WTC11 (cell line): ENCODE measurements at places on chromosomes 5 and 9. TPM values are rescaled to one million over a fixed set of nuclear protein-coding genes. Genes with fewer than 3 reads are reported as not detected.
A peak's percentile ranks its signal among the peaks of the same experiment; 100 is the strongest.

DNAJC18 gene
- total RNA-seq, result 23.7 to 29.1 TPM (median 28.9 TPM) in 3 replicates

DNA sequence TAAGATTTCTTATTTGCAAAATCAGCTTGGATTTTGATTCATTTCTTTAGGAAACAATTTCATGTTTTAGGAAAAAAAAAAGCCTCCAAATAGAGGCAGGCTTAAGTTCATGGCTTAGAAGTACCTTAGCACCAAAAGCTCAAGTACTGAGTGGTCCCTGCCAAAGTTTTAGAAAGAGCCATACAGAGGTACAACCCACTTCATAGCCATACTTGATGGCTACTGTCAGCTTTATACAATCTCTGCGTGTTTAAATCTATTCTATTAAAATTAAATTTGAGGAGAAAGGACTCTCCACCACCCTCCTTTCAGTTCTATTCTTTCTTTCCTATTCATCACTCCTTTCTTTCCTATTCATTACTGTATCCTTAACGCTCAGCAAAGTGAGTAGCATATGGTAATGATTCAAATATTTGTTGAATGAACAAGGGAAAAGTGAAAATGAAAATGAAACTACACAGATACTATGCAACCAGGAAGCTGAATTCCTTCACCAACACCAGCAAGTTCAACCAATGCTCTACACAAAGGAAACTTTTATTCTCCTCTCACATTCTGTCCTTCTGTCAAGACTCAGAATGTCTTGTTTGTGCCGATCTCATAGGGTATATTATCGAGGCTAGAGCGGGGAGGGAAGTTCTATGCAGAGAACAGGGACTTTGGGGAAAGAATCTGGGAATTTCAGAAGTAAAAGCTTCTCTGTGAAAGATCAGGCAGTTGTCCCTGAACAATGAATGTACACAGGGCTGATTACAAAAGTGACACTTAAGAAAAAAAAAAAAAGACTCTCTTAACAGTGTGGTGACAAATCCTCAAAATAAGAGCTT is 138.6 kb upstream of the SPEF2 start:
- no peak for DNase-seq

TMEM174 gene
- not detected in 3 replicates for total RNA-seq

DIPK1B gene
- total RNA-seq, result 45.4 to 49.8 TPM (median 48.9 TPM) in 3 replicates

DNA sequence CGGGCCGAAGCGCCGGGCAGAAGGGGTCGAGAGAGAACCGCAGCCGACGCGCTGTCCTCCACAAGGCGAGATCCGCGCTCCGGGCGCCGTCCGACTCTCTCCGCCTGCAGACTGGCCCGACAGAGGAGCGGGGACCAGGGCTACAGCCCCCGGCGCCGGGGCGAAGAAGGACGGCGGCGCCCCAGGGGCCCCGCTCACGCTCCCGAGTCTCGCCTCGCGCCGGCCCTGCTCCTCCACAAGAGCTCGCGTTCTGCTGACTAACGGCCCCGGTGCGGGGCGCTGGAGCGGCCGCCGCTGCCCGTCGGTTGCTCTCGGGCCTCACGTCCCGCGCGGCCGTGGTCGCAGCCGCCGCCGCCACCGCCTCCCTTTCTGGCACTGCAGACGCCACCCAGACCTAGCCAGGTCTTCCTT is 338 bp downstream of the ABHD17B start:
- DNase-seq, result no peak

DNA sequence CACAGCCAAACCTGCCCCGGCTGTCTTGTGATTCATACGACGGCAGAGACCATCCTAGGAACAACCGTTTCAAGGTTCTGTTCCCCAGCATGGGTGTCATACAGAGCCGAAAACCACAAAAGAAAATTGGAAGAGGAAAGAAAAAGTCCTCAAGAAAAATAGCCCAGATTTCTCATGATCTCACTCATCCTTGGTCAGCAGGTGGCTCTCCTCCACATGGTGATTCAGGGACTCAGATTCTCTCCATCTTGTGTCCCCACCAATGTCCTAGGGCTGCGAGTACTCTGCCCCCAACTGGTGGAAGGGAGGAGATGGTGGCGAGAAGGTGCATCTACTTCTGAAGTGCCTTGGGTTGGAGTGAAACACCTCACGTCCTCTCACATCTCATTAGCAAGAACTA is 25.6 kb downstream of the PDZD2 start:
- DNase-seq, result peak; percentile 65

DNA sequence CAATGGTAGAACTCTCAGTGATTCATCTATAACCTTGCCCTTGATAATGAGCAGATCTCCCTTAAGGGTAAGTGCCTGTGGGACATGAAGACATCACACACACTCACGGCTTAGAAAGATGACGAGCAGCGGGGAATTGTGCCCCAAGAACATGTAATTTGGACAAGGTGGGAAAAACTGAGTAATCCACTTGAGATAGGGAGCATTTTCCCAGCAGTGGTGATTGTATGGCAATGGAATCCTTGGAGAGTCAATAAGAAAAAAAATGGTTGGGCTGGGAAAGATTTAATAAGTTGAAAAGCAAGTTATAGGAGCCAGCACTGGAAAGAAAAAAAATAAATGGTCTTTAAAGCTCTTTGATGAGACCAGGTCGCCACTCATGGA is 193.1 kb downstream of the GLIS3 start:
- DNase-seq, result no peak

GRCh38 chr5:58455066-58455465 is 4.8 kb downstream of the PLK2 start:
- DNase-seq, result no peak

GRCh38 chr5:36766981-36767380 is 109.6 kb upstream of the NIPBL start:
- no peak for DNase-seq

DNA sequence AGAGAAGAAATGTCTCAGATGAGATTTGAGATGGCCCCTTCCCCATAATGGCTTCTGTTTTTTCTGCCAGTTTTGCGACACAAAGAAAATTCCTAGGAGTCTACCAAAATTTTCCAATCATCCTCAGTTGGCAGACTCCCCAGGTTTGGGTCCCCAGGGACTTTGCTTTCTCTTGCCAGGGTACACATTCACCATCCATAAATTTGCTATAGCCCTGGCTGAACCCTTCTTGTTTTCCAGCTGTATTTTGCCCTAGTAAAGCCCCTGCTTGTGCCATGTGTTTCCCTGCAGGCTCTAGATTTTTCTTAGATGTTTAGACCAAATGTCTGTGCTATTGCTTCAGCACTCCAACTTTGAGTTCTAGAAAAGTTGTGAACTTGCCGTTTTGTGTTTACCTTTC is 283.2 kb downstream of the ANXA1 start:
- DNase-seq, result no peak

- no peak for DNase-seq
Observed at GRCh38 chr9:33287087-33287490, 3.2 kb upstream of the NFX1 start.

SPINK4 gene
- total RNA-seq, result not detected in 3 replicates

GRCh38 chr5:174159327-174160114 is 114.0 kb downstream of the NSG2 start:
- no peak for DNase-seq

DNA sequence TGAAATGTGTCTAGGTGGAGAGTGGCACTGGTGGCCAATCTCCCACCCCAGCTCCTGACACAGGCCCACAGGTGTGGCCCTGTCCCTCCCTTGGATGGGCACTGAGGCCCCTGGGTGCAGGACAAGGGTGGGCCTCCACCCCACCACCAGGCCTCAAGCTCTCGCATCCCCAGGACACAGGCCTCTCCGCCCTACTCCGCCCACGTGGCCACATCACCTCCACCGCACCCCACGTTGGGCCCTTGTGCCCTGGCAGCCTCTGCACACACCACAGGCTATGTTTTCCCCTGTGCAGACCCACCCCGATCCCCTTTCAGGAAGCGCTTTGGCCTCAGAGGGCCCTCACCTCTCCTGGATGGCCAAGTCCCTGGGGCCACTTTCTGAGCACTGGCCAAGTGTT is 54.7 kb downstream of the SECISBP2 start:
- DNase-seq, result no peak

DNA sequence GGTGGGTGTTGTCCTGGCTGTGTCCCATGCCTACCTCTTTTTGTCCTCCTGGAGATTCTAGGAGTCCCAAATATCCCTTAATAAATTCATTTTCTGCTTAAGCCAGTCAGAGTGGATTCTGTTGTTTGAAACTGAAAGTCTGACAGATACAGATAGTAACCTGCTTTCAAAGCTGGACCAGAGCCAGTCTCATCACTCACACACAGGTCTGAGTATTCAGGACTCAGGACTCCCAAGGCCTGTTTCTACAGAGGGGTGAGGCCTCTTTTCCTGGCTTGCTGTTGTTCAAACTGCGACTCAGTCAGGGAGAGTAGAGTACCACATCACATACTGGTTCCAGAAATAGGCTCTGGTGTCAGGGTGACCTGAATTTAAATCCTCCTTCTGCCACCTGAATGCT is 190.1 kb downstream of the PAX5 start:
- no peak for DNase-seq

DNA sequence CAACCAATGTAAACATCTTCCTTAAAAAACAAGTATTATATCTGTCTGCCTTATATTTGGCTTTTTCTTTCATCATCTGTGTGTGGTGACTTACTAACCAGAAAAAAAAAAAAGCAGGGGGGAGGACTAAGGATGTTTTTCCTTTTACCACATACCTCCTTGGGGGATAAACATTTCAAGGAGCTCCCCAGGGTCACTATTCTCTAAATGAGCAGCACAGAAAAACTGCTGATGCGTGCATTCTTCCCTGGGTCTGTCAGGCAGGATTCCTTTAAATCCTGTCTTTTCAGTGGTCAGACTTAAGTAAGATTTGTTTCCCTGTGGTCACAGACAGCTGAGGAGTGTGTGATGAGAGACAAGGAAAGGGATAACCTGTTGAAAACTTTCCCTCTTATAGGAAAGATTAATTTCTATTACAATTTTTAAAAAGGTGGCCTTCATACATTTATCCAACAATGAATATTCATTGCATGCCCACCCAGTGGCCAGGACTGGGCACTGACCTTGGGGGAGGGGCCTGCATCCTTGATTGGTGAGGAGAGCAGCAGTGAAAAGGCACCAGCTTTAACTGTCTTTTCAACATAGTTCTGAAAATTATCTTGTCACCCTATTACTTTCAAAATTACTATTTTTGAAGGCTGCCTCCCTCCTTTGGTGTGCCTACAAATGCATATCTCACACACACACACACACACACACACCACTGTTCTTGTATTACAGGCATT is 123.1 kb downstream of the TLE4 start:
- peak; percentile 22 for DNase-seq

ADAMTSL1 gene
- total RNA-seq, result 0.94 to 1.3 TPM (median 1.2 TPM) in 3 replicates

GFI1B gene
- total RNA-seq, result 0.41 to 0.78 TPM (median 0.77 TPM) in 3 replicates

DNA sequence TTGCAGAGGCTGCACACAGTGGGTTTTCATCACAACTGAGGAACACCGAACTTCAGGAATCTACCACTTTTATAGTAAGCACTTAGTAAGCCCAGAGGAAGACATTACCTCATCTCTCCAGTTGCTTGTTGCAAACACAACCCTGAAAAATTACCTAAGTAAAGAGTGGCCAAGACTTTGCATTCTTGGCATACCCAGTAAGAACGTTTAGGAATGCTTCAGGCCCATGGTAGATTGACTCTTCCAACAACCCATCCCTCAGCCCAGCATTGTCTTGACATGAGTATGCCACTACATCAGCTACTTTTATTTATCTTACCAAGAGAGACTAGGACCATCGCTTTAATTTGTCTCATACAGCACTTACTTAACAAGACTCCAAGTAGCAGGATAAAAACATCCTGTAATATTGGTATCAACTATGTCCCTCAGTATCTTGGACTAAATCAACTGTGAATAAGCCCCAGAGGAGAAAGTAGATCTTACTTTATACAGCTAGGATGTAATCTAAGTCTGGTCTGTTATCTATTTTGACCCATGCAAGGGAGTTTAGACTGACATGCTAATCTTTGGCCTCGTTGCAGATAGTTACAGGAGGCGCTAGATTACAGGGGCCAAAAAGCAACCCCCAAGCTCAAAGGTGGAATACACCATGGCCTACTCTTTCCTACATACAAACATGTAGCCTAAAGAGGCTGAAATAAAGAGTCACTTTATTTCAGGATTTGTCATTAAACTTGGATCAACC is 114.9 kb downstream of the INVS start:
- DNase-seq, result no peak

DNA sequence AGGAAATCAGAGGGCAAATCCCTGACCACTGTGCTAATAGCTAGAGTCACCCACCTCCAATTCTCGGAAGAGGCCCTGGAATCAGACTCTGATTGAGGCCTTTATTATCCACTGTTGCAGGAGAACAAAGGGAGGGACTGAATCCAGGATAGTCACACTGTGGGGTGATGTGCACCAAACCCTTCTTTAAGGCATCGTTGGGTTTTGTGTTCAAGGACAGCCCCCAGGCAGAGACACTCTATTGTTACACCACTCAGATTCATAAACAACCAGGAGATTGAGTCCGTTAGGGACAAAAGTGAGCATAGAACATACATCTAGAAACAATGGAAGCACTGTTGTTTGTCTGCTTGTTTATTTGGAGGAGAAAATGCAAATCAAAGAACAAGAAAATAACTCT is 124.6 kb upstream of the TBCA start:
- no peak for DNase-seq

PCDHB2 gene
- 22.9 to 26.2 TPM (median 23.1 TPM) in 3 replicates for total RNA-seq

GRCh38 chr5:61322738-61323725 is 9.0 kb upstream of the ZSWIM6 start:
- no peak for DNase-seq

GRCh38 chr5:51286046-51286445 is 97.2 kb upstream of the ISL1 start:
- DNase-seq, result no peak

- DNase-seq, result no peak
Observed at GRCh38 chr5:134563962-134564361, 38.5 kb downstream of the JADE2 start.

- no peak for DNase-seq
Observed at GRCh38 chr9:119839888-119840287, 470.7 kb upstream of the BRINP1 start.

SMIM32 gene
- total RNA-seq, result 0.18 to 0.37 TPM in 2 of 3 replicates, not detected in the other
